ENCODE measurements at places on chromosomes 6 and 20.

GRCh38 chr6:24755279-24755678, 19.5 kb upstream of the GMNN start:
- no peak for DNase-seq

DNA sequence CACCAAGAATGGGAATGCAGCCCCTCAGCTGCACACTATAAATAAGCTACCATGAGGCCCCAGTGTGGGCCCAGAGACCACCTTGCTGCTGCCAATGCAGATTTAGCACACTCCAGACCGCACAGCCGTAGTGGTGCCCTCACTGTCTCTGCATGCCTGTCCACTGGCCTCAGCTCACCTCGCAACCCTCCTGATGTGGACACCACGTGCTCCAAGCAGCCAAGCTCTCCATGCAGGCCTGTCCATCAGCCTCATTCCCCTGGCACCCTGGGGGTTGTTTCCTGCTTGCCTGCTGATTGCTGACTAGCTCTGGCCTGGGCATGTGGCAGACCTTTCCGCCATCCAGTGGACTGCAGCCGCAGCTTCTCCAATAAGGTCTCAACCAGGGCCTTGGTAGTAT, 36.2 kb downstream of the ZBTB9 start:
- no peak for DNase-seq

GRCh38 chr6:28269492-28269891, 2.5 kb downstream of the ZSCAN26 start:
- DNase-seq: no peak

GRCh38 chr6:130843575-130844320, 16.5 kb downstream of the SMLR1 start:
- no peak for DNase-seq

- no peak for DNase-seq
Measured at GRCh38 chr6:16576451-16577368, 184.6 kb downstream of the ATXN1 start.

GRCh38 chr6:150086026-150086425, 17.1 kb upstream of the ULBP3 start:
- no peak for DNase-seq

GRCh38 chr6:37489697-37490336, 9.9 kb downstream of the CCDC167 start:
- DNase-seq: no peak

DNA sequence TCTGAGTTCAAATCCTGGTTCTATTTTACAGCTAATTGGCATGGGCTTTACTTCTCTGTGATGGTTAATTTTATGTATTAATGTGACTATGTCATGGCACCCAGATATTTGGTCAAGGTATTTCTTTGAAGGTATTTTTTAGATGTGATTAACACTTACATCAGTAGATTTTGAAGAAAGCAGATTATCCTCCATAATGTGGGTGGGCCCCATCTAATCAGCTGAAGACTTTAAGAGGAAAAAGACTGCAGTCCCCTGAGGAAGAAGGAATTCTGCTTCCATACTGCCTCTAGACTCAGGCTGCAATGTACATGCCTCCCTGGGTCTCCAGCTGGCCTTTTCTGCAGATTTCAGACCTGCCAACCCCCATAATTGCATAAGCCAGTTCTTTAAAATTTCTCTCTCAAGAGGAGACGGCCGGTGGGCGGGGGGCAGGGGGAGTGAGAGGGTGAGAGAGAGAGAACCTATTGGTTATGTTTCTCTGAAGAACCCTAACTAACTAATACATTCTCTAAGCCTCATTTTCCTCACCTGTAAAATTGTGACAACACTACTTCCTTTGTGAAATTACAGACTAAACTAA, 338.2 kb upstream of the PRDM1 start:
- DNase-seq: no peak

DNA sequence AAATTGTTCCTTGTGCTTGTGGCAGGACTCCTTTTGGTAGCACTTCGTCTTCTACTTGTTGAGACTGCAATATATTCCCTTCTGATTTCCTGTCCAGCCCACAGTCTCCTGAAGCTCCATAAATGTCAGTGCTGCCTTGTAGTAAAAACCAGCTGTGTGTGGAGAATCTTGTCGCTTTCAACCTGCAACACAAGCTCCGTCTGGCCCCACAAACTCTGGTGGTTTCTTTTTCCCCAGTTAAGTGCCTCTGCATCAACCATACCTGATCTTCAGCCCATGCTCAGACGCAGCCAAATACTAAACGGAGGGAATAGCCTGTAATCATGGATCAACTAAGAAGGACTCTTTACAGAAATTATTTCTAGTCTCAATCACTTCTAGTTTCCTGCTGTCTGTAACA, 1133.3 kb upstream of the ADGRB3 start:
- DNase-seq: no peak

GRCh38 chr6:143098054-143098671, 37.5 kb downstream of the AIG1 start:
- DNase-seq: no peak

DNA sequence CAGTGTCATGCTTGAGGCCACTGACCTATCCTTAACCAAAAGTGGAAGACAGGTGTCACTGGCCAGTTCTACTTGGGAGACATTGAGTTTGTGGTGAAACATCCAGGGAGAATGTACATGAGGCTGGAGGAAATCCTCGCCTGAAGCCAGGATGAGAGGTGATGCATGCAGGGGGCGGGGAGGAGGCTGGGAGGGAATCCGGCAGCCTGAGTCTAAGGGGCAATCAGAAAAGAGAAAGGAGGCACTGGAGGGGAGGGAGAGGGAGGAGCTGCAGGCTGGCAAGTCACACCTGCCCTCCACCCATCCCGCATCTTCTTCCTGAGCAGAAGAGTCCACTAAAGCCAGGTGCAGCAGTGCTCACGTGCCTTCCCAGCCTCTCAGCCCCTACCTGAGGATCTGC, 14.9 kb upstream of the DDO start:
- DNase-seq: no peak

GRCh38 chr6:22904431-22904830, 335.1 kb downstream of the HDGFL1 start:
- no peak for DNase-seq

GRCh38 chr6:1720620-1721322, 111.1 kb downstream of the FOXC1 start:
- no peak for DNase-seq

GRCh38 chr6:110491644-110492317, 15.4 kb upstream of the SLC22A16 start:
- no peak for DNase-seq

DNA sequence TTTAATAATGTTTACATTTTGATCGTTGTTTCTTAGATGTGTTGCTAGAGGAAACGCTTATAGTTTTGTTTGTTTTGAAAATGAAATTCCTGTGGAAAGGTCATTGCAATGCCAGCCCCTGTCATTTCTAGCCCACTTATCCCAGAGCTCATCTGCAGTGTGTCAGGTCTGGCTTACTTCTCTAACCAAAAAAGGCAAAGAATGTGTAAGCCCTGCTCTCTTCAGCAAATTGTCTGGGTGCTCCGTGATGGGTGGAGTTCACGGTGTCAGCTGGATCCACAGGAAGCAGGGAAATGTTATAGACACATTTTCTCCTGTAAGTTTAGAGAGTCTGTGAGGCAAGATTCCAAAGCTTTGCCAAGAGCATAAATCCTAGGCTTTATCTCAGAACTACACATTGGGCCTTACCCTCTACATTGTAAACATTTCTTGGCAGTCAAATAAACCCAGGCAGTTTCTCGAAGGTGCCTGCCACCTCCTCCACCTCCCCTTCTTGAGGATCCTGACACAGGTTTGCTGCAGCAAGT, 50.9 kb downstream of the RPRD1B start:
- no peak for DNase-seq

GRCh38 chr6:4974962-4975361, 28.9 kb downstream of the RPP40 start:
- DNase-seq: no peak

DNA sequence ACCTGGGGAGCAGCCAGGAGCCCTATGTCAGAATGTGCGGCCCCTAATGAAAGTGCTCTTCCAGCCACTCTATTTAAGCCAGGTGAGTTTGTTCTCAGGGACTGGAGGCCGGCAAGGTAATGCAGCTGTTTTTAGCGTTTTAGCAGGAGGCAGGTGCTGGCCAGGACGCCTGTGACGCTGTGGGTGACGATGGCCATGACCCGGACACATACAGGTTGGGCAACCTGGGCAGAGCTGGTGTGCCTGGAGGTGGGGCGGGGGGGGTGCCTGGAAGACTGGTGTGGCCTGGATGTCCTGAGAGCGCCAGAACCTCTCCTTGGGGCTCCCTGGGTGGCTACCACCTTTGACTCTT, 51.7 kb downstream of the RBM38 start:
- no peak for DNase-seq

- no peak for DNase-seq
Measured at GRCh38 chr6:167161851-167162467, 4.2 kb upstream of the GPR31 start.

Measured in NCI-H1092 (cell line).